Activated CD4-positive, alpha-beta T cell treated with anti-CD3 and anti-CD28 coated beads, Interleukin-2, amount 50 U/mL, for 48 hours (primary cell): ENCODE measurements at places on chromosomes 12 and 14.
A peak's percentile ranks its signal among the peaks of the same experiment; 100 is the strongest.

DNA sequence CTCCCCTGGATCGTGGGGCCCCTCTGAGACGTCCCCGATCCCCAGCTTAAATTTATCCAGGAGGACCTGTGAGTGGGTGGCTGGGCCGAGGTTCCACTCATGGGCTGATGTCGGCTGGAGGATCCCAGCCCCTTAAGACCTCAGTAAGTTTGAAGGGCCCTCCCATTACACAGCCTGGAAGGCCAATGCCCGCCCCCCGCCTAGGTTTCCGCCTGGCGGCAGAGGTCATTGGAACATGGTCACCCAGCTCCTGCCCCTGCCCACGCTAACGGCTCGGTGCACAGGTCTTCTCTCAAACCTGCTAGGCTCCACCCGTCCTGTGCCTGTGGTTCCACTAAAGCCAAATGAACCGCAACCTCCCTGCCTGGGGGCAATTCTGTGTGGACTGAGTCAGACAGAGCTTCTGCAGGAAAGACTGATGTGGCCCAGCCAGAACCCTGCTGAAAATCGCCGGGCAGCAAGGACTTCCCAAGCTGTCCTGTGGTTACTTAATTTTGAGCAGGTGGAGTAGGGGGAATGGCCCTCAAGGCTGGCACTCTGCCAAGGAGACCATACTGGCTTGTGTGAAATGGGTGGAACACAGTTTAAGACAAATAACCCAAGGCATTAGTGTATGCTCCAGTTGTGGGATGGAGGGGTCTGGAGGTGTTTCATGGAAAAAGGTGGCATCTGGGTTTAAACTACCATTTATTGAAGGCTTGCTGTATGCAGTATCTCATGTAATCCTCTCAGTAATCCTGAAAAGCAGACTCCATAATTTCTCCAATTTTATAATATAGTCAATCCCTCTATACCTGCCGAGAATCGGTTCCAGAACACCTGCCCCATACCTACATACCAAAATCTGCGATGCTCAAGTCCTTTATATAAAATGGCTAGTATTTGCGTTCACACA is 903 bp upstream of the NT5DC3 start:
- DNase-seq = peak; percentile 34

DNA sequence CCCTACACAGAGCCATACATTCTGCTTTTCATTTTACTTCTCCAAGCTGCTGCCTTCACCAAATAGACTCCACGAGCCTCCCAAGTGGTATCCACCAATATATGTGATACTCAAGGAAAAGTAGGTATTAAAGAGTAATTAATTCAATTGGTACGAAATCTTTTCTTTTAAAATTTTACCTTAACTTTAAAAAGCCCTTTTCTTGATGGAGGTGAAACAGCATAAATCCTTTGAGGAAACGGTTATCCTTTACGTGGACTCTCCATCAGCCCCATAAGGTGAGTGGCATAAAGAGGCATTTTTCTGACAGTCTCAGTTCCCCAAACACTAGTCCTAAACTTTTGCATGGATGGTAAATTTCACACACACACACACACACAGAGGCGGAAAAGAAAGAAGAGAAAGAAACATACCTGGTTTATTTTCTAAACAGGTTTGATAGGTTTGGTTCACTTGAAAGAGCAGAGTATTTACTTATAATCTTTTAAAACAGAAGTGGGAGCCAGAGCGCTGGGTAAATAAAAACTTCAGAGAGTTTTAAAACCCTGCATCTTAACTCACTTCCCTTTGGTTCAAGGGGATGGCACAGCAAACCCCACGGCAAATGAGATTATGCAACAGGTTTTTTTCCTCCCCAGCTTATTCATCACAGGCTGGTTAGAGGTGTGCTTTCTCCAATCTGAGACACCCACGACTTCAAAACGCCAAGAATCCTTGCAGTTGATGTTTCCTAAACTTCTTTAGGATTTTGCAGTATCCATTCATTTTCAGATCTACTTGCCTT is 1.9 kb downstream of the DUSP16 start:
- peak; percentile 36 for DNase-seq

DNA sequence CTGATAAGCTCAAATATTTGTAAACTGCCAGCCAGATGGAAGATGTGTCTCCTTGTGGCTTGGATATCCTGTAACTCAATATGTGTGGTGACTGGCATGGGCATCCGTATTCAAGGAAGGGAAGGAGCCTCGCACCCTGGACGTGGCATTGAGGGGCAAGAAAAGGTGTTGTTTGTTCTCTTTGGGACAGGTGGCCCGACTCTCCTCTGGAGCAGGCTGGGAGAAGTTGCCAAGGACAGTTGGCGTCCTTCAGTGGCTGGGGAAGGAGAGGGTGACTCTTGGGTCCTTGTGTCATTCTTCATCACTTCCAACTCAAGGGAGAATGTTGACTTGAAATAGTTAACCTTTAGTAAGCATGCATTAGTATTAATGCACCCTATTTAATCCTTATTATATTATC is 39.6 kb downstream of the CACNA1C start:
- no peak for DNase-seq

GRCh38 chr14:98952593-98953350 is 319.2 kb downstream of the BCL11B start:
- DNase-seq = no peak
